Right cardiac atrium (tissue), 5 donors: ENCODE measurements at places on chromosomes 16 and 17. TPM values are rescaled to one million over a fixed set of nuclear protein-coding genes. Genes with fewer than 3 reads are reported as not detected.

DNA sequence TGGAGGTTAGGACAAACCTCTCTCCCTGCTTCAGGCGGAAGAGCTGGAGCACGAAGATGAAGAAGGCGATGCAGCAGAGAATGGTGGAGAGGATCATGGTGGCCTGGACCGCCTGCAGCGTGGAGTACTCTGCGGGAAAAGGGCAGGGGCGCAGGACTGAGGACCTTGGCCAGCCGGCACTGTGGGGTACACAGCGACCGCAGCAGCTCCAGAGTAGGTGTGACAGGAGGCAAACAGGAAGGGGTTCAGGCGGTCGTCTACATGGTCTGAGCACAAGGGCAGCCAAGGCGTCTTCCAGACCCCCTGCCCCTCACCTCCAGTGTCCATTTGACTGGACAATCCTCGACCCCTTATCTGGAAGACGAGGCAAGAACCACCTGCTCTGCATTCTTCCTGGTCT, 42.5 kb downstream of the EMP2 start:
- no peak for DNase-seq

GRCh38 chr16:18788828-18789514, 1.2 kb downstream of the RPS15A start:
- DNase-seq, result no peak

GRCh38 chr16:65579050-65579449, 457.2 kb upstream of the CDH11 start:
- DNase-seq, result no peak

KATNIP gene
- total RNA-seq, result 13.4 TPM

- no peak for DNase-seq
Observed at GRCh38 chr17:47633996-47634395, 15.7 kb upstream of the KPNB1 start.

TMEM231 gene
- 6.4 TPM for total RNA-seq

DNA sequence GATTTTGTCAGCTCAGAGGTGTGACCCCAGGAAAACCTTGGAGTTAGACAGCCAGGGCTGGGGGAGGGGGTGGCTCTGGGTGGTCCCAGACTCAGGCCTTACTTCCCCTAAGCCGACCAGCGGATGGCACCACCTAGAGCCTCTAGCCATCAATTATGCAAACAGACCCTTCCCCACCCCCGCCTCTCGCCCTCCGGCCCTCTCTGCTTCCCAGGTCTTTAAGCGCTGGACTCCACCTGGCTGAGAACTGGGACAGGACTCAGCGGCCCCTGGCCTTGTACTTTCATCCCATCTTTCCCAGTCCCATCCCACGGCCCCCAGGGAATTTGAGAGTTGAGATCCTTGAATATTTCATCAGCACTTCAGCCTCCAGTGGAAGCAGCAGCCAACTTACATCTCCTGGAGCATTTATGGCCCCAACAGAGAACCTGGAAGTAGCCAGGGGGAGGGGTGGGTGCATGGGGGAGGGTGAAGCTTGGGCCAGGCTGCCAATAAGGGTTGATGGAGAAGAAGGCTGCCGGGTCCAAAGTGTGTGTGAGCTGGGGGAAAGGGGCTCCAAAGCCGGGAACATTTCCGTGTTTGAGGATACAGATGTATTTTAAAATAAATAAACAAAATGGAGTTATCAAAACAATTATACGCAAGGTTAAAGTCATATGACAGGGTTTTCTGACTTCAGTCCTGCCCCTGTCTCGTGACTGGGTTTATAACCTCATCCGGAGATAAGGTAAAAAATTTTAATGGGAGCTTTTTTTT, 7.5 kb upstream of the JUP start:
- DNase-seq, result no peak

DNA sequence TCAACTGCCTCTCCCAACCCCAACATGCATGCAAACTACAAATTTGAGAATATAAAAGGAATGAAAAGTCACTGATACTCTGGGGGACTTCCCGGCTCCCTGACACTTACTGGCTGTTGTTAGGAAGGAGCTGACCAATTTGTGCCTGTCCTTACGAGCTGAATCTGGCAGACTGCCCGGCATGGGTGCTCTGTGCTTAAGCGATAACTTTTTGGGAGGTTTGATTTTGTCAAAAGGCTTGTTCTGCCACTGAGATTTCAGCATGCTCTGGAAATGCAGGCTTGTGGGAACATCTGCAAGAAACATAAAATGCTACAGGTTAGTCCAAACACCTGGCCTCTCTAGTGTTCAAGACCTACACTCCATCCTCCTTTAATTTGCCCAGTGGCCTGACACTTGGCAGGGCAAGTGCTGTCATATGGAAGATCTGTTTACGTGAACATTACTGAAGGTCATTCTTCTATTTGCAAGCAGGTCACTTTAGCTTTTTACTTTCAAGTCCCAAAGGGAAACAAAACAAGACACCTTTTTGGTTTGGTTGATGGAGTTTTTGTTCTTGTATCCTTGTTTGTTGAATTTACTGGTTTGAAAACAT, 40.6 kb downstream of the STH start:
- peak; percentile 56 for DNase-seq

RNF157 gene
- 10.2 TPM for total RNA-seq

DNA sequence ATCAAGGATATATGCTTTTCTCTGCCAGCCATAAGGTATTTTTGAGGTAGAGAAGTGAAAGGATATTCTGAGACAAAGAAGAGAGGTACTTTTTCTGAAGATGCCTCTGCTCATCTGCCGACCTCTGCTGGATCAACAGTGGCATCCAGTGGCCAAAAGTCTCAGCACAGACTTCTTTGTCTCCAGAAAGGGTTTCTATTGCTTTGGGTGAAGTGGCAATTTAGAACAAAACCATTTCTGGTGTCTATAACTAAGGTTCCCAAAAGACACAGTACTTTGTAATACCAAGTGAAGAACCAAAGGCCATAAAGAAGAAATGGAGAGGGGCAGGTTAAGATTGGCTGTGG, 155.2 kb upstream of the C17orf78 start:
- no peak for DNase-seq

GRCh38 chr17:44918006-44918405, 2.7 kb upstream of the GFAP start:
- no peak for DNase-seq

GRCh38 chr16:31696968-31697743, 169.5 kb downstream of the AHSP start:
- no peak for DNase-seq

DNA sequence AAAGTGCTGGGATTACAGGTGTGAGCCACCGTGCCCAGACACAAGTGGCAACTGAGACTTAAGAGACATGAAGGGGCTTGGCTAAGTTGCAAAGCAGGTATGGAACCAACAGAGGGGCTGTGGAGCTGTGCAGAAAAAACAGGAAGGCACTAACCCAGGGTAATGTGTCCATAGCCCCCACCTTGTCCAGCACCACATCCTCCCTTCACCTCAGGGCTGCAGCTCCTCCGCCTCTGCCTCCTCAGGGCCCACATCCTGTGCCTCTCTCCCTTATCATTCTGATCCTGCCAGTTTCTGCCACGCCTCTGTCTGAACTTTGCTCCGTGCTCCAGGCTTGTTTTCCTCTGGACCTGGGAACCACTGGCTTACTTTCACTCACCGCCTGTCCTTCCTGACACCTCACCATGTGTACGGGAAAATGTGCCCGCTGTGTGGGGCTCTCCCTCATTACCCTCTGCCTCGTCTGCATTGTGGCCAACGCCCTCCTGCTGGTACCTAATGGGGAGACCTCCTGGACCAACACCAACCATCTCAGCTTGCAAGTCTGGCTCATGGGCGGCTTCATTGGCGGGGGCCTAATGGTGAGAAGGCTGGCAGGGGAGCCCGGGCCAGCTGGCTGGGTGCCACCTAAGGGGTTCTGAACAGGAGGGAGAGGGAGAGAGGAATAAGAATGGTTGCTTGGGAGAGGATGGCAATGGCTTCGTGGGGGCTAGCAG, at the start of gene TM4SF5:
Gene TM4SF5 (plus strand): TSS at position 368 of the 716 bp plus-strand sequence. CDS start 37 bp downstream, at position 405.
- no peak for DNase-seq

DNA sequence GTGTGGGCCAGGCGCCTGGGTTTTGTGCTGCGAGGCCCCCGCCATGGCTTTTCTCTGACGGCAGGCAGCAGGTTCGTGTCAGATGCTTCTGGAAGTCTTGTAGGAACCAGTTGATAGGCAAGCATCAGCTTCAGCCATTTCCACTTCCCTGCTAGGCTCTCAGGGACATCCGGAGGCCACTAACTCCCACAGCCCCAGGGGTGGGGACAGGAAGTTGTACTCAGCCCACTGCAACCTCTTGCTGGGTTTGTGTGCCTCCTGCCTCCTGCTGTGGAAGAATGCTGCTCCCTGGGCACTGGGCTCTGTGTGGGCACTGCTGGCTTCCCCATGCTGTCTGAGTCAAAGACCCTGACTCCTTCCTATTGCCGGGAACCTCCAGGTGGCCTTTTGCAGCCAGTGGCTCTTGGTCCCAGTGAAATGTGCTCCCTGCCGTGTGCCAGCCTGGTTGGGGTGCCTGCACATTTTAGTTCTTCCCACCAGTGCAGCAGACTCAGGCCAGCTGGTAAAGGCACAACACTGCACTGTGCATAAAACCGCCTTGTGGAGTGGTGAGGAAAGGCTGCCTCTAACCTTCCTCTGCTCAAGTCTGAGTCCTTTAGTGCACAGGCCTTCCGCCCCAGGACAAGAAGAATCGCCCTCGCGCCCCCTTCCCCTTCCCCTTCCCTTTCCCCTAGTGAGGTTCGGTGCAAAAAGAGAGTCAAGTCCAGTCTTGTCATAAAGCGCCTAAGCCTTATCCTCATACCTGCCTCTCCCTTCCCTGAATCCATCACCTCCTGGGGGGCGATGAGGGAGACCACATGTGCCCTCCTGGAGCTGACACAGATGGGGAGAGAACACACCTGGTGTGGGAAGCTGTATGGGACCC, 16.6 kb downstream of the LDHD start:
- DNase-seq, result no peak

- peak; percentile 89 for DNase-seq
Observed at GRCh38 chr16:14302031-14302398, 230.9 kb downstream of the MRTFB start.

DNA sequence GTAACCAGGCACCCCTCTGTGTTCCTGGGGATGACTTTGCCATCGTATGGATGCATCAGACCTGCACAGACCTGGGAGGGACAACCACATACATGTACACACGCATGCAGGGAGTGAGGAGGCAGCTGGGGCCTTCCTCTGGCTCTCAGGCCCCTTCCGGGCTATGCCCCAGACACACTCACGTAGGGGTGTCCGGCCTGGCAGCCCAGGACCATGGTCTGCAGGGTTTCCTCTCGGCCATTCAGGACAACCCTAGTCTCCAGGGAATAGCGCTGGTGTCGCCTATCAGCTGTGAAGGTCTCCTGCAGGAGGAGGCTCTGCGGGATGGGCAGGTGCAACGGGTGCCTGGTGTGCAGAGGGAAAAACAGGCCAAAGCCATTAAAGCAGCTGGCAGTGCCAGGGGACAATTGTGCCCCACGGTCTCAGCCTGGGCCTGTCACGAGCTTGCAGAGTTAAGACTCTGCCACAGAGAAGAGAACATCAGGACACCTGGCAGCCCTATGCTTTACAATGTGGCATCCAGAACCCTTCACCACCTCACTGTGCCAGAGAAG, 101.4 kb downstream of the RMI2 start:
- no peak for DNase-seq

GRCh38 chr16:8828541-8829165, 31.0 kb downstream of the PMM2 start:
- DNase-seq, result no peak

DNA sequence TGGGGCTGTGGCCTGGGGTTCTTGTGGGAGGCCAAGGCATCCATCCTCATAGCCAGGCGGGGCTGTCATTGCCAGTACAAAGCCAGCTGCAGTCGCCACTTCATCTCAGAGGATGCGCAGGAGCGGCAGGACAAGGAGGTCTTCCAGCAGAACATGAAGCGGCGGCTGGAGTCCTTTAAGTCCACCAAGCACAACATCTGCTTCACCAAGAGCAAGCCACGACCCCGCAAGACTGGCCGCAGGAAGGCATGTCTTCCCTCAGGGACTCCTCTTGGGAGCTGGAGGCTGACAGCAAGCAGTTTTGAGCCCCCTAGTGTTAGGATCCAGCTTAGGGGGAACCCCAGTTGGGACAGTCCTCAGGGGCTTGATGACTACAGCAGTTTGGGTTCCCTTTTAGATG, 15.1 kb upstream of the PLEKHG4 start:
- no peak for DNase-seq

AP2B1 gene
- 140 TPM for total RNA-seq

GRCh38 chr17:61457226-61457983, 5.2 kb downstream of the TBX4 start:
- no peak for DNase-seq

- no peak for DNase-seq
Observed at GRCh38 chr16:49466881-49467280, 93.3 kb downstream of the C16orf78 start.

GRCh38 chr16:89142474-89143195, 28.9 kb upstream of the CDH15 start:
- DNase-seq, result no peak

ODAD4 gene
- 2.0 TPM for total RNA-seq

MT1E gene
- 72.7 TPM for total RNA-seq

- DNase-seq, result no peak
Observed at GRCh38 chr16:89103156-89103555, 9.5 kb downstream of the ACSF3 start.

- DNase-seq, result no peak
Observed at GRCh38 chr17:50609380-50610074, 25.2 kb upstream of the ABCC3 start.

BCAR1 gene
- total RNA-seq, result 68.8 TPM

DNA sequence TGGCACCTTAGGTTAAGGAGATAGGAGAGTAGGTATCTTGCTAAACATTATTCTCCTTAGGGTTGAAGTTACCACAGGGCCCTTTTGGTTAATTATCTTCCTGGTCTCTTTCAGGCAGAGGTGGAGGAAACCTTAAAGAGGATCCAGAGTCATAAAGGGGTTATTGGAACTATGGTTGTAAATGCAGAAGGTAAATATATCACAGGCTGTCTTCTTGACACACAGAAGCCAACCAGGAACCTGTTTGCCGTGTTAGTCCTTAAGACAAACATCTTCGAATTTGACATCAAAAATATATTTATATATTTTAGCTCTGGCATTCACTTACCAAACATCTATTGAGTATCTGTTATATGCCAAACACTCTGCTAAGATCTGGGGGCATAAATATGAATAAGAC, 2.4 kb downstream of the DYNLRB2 start:
- DNase-seq, result no peak

DNA sequence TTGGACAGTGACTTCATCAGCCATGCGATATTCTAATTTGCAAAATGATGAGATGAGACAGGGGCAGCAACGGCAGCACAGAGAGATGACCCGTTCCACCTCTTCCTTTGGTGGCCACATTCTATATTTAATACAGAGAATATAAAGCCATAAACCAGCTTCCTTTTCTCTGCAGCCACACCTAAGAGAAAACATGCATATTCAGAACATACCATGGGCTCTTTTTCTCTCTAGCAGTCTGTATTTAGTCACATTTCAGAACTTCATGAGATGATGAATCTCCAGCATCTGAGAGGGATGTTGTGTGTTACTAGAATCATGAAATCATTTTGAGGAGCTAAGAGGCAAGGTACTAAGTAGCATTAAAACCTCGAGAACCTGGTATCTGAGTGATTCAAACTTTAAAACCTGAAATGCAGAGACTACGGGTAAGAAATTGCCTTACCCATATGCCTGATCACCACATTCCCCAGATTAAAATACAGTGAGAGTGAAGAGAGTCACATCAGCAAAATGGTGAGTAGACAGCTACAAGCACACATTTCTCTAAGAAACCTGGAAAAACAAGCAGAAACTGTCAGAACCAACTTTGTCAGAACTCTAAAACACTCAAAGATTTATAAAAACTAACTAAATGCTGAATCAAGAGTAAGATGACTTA, 55.5 kb upstream of the CPHXL start:
- no peak for DNase-seq

GRCh38 chr17:63185420-63185819, 219.4 kb downstream of the TANC2 start:
- DNase-seq, result no peak
